ENCODE measurements at places on chromosomes 6 and 20.

DNA sequence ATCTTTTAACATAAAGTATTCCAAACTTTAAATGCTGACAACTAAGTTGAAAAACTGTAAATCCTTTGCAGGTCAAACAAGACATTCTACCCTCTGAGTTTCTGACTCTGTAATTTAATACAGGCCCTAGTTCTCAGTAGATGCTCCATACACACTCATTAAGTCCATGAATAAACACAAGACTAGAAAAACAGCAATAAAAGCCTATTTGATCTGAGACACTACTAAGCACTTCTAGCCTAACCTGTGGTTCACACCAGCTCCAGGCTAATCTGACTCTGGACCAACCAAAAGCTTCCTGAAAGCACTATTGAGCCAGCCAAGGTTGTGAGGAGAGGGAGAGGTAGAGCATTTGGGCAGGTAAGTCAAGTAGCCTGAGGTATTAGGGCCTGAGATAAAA is 103.9 kb downstream of the EPM2A start:
- no peak for DNase-seq

DNA sequence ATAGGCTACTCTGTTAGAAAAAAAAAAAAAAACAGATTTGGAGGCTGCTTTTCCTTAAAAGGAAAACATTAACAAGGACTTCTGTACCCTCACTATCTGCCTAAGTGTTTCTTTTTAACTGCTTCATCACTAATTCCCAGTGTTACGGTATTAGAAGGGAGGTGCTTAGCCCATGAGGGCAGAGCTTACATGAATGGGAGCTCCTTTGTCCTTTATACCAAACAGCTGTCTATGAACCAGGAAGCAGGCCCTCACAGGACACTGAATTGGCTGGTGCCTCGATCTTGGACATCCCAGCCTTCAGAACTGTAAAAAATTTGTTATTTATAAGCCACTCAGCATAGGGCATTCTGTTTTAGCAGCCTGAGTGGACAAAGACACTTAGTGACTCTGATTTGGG is 215.6 kb upstream of the NRSN1 start:
- DNase-seq, result no peak

DNA sequence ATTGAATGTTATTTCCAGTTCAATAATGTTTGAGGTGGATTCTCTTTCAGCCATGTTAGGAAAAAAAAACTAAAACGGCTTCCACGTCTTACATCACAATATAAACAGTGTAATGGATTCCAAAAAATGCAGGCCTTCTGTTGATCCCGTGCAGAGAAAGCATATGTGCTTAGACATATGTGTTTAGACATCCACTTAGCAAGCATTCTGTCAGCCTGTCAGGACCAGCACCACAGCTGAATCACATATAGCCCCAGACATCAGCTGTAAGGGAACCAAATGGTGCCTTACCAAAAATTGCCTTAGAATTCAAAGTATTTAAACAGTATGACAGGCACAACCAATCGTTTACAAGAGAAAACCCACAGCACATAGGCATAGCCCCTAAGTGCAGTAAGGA is 304.9 kb downstream of the EYA4 start:
- no peak for DNase-seq

GRCh38 chr6:22506496-22506895 is 62.9 kb upstream of the HDGFL1 start:
- DNase-seq, result no peak

GRCh38 chr20:34085544-34086040 is 26.5 kb downstream of the EIF2S2 start:
- DNase-seq, result no peak

DNA sequence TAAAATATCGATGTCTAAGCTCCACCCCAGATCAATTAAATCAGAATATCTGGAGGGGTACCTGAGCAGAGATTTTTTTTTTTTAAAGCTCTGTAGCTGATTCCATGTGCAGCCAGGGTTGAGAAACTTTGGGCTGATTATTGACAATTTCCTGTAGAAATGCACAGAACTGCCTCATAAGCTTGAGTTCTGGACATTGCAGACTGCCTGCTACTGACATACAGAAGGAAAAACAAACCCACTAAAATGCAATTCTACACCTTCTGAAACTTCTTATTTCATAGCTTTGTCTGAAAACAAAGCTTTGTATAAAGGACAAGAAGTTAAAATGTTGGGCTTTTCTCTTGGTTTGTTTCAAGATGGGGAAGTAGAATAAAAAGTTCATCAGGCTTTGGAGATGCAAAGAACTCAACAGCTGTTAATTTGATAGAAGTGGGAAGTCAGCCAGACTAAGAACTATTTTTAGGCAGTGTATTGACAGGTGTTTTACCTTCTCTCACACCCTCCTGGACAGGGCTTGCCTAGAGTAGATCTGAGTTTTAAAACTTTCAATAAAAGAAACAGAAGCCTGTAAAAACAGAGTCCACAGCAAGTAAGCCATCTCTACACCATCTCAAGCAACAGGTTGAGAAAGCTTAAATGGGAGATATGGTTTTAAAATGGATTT is 147.7 kb downstream of the KCNQ5 start:
- no peak for DNase-seq

- DNase-seq, result no peak
Measured at GRCh38 chr6:52059821-52060220, 27.6 kb downstream of the PKHD1 start.

- no peak for DNase-seq
Measured at GRCh38 chr20:13464702-13465101, 174.0 kb downstream of the TASP1 start.

- no peak for DNase-seq
Measured at GRCh38 chr20:15030826-15031225, 693.4 kb upstream of the FLRT3 start.

- DNase-seq, result no peak
Measured at GRCh38 chr6:56065408-56065807, 182.0 kb downstream of the COL21A1 start.

DNA sequence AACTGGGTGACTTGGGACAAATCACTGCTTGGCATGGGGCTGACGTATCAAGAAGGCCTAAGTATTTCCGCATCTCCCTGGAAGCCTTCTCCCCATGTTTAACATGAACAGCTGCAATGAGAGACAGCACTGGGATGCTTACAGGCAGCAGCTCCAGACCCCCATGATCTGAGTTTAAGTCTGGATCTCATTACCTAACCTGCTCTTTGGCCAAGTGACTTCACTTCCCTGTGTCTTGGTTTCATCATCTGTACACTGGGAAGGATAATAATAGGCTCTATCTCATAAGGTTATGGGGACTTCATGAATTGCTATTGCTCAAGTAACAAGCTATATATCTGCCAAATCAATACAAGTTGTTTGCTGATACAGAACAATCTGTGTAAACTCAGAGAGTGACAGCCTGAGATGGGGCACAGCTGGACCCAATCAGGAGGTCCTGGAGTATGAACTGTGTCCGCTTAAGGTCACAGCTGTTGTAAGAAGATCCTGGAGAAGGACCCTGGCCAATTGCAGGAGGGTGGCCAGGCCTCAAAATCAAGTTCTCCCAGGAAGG is 56.0 kb downstream of the TGM2 start:
- peak; percentile 87 for DNase-seq

GRCh38 chr6:37004044-37004980 is 1.1 kb upstream of the FGD2 start:
- no peak for DNase-seq

DNA sequence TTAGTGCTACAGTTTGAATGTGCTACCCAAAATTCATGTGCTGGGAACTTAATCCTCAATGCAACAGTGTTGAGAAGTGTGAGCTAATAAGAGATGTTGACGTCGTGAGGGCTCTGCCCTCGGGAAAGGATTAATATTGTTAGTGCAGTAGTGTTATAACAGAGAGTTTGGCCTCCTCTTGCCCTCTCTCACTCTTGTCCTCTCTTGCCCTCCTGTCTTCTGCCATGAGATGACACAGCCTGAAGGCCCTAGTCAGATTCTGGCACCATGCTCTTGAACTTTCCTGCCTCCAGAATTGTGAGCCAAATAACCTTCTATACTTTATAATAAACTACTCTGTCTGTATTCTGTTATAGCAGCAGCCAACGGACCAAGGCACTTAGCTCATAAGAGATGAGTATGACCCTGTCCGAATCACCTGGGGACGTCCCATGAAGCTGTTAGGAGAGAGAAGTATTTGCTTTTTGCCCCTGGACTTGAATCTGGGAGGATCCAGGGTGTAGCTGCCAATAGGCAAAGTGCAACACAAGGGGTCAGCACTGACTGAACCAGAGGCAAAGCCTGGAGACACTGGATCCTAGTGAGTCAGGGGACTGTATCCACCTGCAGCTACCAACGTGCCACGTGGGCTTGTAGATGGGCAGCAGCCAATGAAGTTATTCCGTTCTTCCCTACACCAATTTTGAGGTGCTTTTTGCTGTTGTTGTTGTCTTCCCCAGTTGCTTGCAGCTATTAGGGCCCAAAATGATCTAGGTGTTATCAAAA is 233.7 kb downstream of the THBS2 start:
- DNase-seq, result no peak

DNA sequence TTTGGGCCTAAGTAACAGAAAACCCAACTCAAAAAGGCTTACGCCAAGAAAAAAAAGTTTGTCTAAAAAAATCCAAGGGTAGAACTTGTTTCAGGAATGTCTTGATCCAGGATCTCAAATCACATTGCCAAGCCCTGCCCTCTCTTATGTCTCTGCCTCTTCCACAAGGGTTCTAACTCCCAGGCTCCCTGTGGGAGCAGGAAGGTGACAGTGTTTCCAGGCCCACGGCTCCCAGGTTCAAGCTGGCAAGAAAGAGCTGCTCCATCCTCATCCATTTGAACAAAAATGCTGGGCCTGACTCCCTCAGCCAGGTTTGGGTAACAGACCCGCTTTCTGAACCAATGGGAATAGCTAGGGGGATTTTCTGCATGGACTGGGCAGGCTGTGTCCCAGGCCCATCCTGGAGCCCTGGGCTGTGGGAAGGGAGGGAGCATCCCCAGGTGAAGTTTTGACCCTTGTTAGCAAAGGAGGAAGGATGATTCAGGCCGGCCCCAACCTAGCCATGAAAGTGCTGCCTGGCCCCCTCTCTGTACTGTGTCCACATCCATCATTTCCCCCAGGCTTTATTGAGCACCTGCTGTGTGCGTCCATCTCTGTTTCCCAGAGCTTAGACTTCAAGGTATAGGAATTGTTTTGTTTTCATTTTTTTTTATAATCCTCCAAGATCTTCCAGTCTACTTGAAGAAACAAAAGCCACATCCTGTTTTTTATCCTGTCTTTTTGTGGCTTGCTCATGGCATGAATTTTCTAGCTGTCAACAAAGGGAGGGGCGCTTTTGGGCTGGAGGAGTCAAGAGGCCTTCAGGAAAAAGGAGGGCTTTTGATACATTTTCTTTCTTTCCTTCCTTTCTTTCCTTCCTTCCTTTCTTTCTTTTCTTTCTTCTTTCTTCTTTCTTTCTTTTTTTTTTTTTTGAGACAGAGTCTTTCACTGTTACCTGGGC is 159.8 kb downstream of the TFAP2C start:
- DNase-seq, result no peak

GRCh38 chr6:164414695-164415094 is 894.7 kb downstream of the C6orf118 start:
- DNase-seq, result no peak

- DNase-seq, result no peak
Measured at GRCh38 chr6:159616456-159616855, 76.6 kb downstream of the SOD2 start.

- DNase-seq, result no peak
Measured at GRCh38 chr20:1430004-1430451, 36.6 kb downstream of the NSFL1C start.

DNA sequence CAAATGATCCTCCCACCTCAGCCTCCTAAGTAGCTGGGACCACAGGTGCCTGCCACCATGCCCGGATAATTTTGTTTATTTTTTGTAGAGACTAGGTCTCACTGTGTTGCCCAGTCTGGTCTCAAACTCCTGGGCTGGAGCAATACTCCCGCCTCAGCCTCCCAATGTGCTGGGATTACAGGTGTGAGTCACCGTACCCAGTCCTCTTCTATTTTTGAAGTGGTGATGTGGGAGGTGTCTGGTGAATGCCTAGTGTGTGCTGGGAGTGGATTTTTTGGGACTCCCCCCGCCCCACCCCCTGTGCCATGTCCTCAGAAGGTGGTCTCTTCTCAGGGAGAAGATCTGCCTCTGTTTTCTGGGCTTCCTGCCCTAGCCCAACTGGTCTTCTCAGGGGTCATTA is 47.9 kb upstream of the CLDN20 start:
- no peak for DNase-seq

GRCh38 chr20:41854765-41855164 is 236.6 kb upstream of the CHD6 start:
- DNase-seq, result no peak

- no peak for DNase-seq
Measured at GRCh38 chr20:7984192-7984591, 35.4 kb downstream of the TMX4 start.

DNA sequence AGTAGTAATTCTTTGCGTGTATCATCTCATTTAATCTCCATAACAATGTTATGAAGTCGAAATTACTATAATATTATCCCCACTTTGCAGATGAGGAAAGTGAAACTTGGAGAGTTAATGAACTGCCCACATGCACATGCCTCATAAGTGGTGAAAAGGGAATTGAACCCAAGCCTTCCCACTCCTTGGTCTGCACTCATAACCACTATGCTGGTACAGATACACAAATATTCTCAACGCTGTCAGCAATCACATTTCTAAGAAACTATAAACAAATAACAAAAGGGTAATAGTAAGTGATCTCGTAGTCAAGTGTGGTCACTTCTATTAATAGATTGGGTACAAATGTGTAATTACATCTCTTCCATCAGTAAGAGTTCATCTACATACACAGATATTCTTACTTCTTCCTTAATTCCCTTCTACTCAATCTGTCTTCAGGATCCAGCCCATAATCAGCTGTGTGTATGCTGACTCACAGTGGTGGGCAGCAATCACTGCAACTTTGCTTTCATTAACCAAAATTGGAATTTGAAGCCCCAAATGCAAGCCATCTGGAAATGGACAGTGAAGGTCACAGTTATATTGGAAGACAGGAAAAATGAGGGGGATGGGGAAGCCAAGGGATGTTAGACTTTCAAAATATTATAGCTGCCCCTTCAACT is 6.6 kb downstream of the PRSS35 start:
- DNase-seq, result no peak

- DNase-seq, result peak; percentile 89
Measured at GRCh38 chr20:4835244-4836177, 113.8 kb downstream of the PRND start.

DNA sequence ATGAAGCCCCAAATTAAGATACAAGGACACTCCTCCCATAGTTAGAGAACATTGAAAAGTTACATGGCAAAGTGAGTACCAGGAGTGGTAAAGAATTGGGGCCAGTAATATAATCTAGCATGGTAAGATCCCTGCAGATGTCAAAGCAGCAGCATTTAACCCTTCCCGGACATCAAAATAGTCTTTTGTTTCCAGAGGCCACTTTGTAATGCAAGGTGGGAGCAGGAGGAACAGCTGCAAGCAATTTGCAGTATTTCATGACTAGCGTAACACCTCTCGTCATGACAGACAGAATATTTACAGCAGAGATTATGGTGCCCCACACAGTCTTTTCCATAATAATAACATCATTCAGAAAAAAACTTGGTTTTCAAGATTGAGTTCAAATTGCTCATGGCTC is 123.2 kb upstream of the VGLL2 start:
- no peak for DNase-seq
